T-helper 2 cell (primary cell): ENCODE measurements at places on chromosomes 11 and 22.

DNA sequence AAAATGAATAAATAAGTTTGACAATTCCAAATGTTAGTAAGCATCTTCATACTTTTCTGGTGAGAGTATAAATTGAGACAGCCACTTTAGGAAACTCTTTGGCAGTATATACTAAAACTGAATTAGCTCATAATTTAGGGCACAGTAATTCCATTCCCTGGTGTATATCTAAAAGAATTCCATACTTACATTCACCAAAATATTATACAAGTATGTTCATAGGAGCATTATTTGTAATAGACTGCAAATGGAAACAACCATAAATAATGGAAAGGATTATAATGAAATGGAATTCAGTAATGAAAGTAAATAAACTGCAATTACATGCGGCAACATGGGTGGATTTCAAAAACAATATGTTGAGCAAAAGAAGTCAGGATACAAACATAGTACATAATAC lies 315.8 kb upstream of the LRRC4C start:
- DNase-seq = no peak

DNA sequence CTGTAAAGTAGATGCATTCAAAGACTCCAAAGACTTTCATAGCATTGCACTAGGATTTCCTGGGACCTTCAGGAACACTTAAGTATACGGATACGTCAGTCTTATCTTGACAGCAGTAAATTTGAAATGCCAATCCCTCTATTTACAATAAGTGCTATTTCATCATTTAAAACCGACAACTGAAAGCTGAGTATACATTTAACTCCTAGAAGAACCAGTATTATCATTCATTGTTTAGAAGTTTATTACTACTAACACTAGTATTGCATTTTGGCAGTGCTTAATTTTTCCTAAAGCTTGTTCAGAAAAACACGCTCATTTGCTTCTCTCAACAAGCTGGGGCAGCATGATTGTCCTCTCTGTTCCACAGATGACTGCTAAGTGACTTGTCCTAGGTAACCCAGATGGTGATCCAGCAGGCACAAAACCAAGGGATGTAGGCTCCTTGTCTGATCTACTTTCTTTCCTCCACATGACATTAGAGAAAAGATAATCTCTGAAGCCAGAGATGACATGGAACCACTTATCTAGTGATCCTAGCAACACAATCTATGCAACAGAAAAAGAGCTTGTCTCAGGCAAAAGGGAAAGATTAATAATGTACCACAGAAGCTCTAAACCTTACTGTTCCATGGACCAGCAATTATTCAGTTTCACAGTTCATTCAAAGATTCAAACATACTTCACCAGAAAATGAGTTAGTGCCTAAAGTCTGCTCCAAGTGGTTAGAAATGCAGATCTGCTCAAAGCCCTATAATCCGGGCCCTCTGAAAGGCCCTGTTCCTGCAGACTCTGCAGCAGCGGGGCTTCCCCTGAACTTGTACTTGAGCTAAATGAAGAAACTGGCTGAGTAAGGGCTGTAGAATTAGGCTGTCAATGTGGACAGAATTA lies 5.2 kb downstream of the MAML2 start:
- DNase-seq = peak; percentile 75

DNA sequence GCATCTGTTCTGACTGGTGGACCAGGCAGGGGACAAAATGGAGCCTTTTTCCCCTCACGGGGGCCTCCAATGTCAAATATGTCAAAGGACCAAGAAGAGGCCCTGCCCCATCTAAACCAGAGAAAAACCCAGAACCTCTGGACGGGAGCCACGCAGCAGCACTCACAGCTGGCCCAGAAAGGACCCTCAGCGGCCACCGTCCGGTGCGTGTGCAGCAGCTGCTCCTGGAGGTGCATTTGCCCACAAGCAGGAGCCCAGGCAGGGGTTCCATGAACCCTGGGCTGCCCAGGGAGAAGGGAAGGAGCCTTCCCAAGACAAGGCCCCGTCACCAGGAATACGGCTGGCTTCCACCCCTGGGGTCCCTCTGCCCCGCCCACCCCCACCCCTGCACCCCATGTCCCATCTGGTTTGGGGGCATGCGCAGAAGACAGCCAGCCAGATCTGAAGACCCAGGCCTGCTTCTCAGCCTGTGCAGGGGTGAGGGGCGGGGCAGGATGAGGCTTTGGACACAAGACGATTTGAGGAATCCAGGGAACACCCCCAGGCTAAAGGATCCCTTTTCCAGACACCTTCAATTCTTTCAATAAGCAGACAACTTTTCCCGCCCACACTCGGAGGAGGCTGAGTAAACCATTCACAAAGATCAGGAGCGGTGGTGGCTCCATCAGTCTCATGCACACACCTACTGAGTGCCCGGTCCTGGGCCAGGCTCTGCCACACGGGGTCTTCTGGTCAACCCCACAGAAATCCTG lies 423.1 kb downstream of the SHANK2 start:
- DNase-seq = no peak

GRCh38 chr22:30228509-30229359 lies 17.8 kb downstream of the LIF start:
- no peak for DNase-seq

DNA sequence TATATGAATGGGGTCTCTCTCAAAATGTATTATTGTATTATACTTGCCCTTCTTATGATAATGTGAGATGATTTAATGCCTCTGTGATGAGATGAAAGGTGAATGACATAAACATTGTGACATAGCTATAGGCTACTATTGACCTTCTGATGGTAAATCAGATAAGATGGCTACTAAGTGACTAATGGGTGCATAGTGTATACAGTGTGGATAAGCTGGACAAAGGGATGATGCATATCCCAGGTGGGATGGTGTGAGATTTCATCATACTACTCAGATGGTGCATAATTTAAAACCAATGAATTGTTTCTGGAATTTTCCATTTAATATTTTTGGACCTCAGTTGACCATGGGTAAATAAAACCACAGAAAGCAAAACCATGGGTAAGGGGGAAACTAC lies 243.5 kb downstream of the SBF2 start:
- DNase-seq = no peak

DNA sequence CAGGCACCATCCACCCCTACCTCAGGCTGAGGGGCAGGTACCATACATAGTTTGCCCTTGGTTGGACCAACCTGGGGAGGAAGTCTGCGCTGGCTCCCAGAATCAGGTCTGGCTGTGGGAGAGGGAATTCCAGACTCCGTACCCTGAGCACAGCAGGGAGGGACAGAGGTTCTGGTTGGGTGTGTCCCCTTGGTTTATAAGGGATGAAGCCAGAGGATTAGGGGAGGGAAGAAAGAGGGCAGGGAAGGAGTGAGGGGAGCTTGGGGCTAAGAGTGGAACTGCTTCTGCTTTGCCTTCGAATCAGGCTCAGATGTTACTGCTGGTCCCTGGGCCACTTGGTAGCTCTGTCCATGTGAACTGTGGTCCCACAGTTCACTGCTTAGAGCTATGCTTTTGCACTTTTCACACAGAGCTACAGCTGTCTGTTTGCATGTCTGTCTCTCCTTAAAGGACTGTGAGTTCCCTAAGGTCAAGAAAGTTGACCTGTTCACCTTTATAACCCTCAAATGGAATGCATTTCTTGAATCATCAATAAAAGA lies 9.2 kb downstream of the MMP20 start:
- no peak for DNase-seq

DNA sequence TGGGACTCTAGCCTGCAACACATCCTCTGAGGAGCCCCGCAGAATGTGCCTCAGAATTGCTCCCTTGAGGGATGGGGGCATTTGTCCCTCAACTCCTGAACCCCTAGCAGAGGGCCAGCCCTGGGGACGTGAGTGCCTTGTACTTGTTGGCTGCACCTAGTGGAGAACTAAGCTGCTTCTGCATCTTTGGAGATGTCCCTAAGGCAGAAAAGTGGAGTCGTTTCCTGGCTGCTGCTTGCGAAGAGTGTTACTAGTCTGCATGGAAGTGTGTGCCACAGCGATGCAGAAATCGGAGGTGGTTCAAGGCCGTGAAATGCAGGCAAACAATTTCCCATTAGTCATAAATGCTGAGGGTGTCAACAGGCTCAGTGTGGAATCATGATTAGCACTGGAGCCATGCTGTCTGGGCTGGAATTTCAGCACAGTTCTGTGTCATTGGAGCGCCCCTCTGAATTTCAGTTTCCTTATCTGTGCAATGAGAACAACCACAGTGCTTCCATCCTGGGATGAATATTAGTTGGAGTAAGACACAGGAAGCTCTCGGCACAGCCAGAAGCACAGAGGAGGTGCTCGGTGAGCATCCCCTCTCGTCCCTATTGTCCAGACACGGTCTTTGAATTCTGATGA lies 56.5 kb downstream of the MIAT start:
- no peak for DNase-seq

- DNase-seq = no peak
Observed at GRCh38 chr11:24239930-24240329, 256.9 kb upstream of the LUZP2 start.

DNA sequence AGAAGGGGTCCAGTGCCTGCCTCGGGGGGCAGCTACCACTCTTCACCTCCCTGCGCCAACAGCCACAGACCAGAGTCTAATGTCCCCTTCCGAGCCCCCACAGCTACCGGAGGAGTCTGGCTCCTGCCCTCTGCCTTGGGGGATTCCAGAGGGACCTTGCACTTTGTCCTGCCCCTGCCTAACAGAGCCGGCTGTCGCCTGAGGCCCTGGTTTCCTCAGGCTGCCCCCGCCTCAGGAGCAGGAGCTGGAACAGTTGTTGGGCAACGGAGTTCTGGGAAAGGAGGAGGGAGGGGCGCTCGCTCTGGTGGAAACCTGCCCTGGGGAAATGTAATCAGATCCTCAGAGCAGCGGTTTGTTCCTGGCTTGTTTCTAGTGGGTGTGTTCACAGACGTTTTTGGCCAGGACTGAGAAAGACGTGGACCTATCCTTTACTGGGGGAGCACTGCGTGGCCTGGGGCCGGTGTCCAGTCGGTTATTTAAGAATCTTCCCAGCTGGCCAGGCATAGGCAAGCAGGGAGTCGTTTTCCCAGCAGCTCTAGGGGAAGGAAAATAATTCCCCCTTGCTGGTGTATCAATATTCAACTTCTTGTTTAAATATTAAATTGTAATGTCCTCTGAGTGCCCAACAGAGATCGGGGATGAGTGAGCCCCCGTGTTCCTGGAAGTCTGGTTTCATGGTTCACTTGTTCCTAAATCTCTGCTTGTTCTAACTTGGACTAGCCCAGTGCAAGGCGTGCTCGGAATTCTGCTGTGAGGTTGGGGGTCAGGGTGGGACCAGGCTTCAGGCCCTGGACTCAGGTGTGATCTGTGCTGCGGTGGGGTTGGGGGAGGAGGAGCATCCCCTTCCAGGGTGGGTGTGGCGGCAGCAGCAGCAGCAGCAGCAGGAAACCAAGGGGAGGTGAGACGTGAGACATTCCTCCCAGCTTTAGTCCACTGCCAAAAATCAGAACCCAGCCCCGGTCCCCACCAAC lies 32.1 kb downstream of the A4GALT start:
- DNase-seq = no peak

DNA sequence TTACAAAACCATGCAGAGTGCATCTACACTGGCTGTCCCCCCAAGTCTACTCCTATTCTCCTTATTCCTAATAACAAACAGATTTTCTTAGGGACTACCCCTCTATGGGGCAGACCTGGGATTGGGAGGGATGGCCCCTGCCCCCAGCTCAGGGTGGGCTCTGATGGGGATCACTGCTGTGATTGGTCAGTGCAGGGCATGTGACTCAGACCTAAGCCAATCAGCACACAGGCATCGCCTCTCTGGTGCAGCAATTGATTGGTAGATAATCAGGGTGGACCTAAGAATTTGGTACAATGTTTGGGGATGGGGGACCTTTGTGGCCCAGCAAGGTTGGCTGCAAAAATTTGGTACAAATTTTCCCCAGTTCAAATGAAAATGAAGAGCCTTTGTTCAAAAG lies 57.2 kb upstream of the SHANK2 start:
- no peak for DNase-seq

DNA sequence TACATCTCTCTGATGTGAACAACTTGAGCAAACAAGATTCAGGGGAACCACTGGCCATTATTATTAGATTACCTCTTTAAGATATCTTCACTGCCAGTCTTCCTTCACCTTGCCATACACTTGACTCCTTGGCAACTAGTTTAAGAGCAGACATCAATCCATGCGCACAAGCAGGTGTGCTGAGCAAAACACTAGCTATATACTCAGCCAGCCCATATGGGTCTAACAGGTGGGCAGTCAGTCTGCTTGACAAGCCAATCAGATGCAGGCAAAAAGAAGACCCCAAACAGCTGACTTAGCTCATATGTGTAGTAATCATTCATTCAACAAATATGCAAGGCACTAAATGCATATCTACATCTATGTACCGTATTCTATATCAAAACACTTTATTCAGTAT lies 101.2 kb downstream of the SIK3 start:
- DNase-seq = no peak

GRCh38 chr22:38788021-38788816 lies 5.7 kb downstream of the DNAL4 start:
- DNase-seq = no peak

- DNase-seq = no peak
Observed at GRCh38 chr11:99079576-99079975, 58.8 kb downstream of the CNTN5 start.

DNA sequence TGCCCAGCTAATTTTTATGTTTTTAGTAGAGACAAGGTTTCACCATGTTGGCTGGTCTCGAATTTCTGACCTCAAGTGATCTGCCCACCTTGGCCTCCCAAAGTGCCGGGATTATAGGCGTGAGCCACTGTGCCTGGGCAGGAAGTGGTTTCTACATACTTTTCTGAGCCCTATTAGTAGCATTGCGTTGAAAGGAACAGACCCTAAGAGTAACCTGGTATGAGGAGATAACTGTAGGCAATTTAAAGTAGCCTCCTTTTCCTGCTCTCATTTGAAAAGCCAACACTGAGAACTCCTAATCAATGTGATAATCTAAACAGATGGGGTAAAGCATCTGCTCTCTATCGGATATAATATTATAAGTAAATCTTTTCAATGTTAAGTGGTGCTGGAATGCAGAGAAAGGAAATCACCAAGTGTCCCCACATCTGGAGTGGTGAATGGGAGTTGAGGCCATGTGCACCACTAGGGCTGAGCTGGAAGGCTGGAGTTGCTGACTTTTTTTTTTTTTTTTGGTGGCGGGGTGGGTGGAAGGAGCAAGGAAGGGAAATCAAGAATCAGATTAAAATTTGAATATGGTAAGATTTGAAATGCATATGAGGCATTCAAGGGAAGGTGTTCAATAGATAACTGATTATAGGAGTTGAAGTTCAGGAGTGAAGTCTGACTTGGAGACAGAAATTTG lies 20.7 kb downstream of the PDHX start:
- DNase-seq = no peak

GRCh38 chr11:120657306-120658070 lies 145.9 kb downstream of the GRIK4 start:
- DNase-seq = no peak

DNA sequence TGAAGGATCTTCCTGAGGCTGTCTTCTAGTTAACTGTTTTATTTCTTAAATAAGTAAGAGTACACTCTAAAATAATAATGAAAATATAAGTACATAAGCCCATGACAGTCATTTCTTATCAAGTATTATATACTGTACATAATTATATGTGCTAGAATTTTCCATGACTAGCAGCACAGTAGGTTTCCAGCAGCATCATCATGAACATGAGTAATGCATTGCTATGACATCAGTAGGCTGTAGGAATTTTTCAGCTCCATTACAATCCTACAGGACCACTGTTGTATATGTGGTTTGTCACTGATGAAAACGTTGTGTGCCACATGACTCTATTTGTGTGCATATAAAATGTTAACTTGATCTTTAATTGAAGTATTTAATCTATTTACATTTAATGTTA lies 22.0 kb downstream of the ZNF202 start:
- DNase-seq = no peak

- DNase-seq = no peak
Observed at GRCh38 chr11:118202599-118203422, 22.0 kb downstream of the JAML start.
